ENCODE measurements at places on chromosomes 4 and X.
A peak's percentile ranks its signal among the peaks of the same experiment; 100 is the strongest.

DNA sequence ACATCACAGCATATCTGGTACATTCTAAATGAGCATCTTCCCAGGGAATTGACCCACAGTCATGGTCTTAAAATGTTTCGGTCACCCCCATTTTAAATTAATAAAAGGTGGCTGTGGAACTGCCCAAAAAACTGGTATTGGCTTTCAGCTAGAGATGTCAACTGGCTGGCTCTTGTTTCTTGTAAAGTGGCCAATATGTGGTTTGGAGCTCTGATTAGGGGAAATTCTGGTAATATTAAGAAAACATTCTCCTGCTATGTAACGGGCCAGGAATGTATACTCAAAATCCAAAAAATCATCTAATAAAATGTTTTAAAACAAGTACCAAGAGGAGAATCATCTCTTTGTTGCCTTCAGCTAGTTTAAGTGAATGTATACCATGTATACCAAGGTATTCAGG is 62.0 kb upstream of the VCX2 start:
- no peak for DNase-seq

- DNase-seq, result no peak
Observed at GRCh38 chrX:112266136-112266535, 183.6 kb upstream of the TRPC5 start.

- no peak for DNase-seq
Observed at GRCh38 chrX:154732421-154733065, 18.3 kb downstream of the GAB3 start.

GRCh38 chr4:177175473-177175872 is 134.2 kb upstream of the NEIL3 start:
- no peak for DNase-seq

DNA sequence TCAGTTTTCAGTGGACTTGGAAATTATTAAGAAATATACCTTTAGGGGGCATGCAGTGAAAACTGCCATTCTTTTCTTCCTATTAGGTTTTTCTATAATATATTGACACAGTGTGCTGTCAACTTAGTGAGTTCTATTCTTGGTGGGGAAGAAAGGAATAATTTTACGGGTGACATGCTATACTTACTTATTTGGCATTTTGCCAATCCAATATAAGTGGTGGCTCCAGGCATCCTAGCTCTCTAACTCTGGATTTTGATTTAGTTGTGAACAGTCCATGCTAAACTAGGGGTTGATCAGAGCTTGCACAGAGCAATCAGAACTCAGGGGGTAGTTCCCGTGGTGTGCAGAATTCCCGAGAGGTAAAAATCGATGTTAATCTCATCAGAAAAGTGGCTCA is 277.7 kb upstream of the FTHL17 start:
- no peak for DNase-seq

GRCh38 chr4:75194180-75194579 is 261.3 kb downstream of the PARM1 start:
- no peak for DNase-seq

- DNase-seq, result no peak
Observed at GRCh38 chr4:155496294-155496626, 119.5 kb upstream of the MAP9 start.

DNA sequence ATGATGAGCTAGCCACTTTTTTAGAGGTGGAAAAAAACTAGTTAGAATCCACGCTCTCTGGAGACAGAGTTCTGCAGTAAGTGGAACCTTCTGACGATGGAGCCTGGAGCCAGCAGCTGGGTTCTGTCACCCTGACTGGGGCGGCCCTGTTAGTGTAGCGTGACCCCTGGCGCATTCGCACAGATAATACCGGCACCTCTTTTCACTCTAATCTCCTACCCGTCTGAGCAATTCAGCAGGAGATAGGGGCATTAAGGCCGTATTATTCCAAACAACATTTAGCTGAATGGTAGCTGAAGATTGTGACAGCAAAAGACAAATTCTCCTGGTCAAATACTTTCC is 292.6 kb downstream of the FBXO8 start:
- no peak for DNase-seq

DNA sequence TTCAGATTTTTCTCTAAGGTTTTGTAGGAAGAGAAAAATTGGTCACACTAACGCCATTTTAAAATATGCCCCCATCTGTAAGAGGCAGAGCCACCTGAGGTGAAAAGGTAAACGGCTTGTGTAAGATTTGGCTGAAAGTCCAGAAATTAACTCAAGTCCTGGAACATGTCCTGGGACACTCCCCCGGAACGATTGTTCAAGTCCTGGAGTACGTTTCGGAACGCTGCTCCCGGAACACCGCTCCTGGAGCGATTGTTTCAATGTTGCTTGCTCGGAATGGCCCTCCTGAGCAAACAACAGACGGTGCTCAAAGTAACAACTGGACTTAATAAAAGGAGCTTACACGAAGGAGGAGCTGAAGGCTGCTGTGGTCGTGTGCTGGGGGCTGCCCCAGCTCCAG is 796.5 kb upstream of the SLIT2 start:
- DNase-seq, result no peak

- DNase-seq, result no peak
Observed at GRCh38 chr4:106240699-106241098, 75.3 kb downstream of the TBCK start.

DNA sequence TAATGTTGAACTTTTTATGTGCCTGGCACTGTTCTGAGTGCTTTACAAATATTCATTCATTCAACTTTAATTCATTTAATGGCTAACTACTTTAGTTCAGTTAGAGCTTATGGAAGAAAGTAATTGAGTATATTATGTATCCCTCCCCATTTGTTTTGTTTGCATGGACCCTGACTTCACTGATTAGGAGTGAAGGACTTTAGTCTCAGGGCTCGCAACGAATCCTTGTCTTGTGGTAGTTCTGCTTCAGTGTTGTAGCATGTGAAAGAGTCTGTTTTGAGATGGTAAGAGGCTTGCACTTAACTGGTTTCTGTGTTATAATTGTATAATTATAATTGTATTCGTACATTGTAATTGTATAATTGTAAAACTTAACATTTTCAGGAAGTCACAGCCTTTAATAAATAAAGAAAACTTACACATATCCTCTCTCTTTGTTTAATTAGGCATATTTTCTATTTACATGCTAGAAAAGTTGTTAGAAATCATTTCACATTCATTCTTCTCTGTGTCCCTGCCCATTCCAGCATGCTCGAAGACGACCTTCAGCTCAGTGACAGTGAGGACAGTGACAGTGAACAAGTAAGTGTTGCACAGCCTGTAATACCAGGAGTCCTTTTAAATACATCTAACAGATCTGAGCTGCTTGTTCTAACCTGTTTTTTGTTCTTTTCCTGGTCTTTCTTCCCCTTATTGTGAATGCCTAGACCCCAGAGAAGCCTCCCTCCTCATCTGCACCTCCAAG is 115.1 kb downstream of the KLHL8 start:
- no peak for DNase-seq

- DNase-seq, result no peak
Observed at GRCh38 chr4:172887959-172888358, 280.7 kb upstream of the GALNT7 start.

GRCh38 chr4:113636877-113637276 is 124.7 kb downstream of the CAMK2D start:
- no peak for DNase-seq

- DNase-seq, result no peak
Observed at GRCh38 chr4:176210101-176210500, 14.7 kb upstream of the SPATA4 start.

DNA sequence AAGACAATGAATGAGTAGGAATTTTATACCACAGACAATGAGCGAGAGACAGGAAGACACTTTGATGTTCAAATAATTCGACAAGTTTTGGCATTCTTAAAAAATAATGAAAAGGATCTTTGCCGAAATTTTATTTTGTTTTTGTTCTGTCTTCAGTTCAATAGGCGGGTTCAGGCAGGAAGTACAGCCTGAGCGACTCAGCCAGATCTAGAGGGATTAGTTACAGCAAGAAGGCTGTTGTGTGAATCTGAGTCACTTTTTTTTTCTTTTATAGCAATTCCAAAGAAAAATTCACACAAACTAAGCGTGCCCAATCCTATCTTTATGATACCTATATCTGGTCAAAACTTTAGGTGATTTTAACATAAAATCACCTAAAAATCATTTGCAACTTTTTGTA is 505.4 kb upstream of the FAM241A start:
- DNase-seq, result no peak

GRCh38 chr4:85571008-85571407 is 96.1 kb downstream of the ARHGAP24 start:
- no peak for DNase-seq

- DNase-seq, result no peak
Observed at GRCh38 chrX:125205918-125206665, 113.6 kb upstream of the TEX13C start.

- no peak for DNase-seq
Observed at GRCh38 chr4:141153751-141154510, 20.7 kb upstream of the RNF150 start.

DNA sequence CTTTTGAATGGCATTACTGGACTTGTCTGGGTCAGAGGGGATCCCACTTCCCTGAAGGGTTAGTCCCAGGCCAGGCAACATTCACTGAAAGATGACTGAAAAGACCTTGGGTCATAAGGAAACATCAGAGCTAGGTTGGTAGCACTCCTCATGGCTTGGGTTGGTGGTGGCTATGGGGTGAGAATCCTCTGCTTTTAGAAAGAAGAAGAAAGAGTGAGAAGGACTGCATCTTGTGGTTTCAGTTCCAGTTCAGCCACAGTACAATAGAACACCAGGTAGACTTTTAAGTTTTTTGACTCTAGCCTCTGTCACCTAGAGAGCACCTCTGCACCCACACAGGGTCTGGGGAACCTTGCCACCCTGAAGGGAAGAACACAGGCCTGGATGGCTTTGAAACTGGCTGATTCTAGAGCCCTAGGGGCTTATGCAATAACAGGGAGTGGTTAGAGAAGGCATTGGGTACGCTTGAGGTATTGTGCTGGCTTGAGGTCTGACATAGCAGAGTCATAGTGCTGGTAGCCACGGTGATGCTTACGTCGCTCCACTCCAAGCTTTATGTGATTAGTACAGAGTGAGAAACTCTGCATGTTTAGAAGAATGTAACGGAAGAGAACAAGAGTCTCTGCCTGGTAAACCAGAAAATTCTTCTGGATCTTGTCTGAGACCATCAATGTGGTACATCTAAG is 36.5 kb downstream of the PRR32 start:
- no peak for DNase-seq

DNA sequence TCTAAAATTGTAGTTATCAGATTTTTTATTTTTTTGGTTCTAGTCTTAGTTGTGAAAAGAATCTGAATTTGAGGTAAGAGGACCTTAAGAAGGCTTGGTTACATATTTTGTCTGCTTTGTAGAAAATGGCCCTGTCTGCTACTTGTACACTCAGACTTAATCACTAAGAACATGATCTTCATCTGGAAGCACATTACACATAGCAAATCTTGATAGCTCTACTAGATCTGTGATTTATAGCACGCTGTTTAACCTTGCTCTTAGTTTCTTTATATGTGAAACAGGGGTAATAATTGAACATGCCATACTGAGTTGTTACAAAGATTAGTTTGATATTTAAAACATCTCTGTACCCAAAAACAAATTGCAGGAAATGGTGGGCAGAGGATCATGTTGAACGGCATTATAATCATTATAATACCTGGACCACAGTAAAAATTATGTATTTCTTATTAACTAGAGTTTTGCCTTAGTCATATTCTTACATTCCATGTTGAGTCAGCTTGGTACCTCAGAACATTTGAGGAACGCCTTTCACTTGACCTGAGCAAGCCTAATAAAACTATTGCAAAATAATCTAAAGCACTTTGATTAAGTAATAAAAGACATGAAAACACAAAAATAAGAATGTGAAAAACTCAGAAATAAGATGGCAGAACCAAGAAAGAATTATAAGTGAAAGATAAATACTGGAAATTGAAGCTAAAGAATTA is 738.0 kb upstream of the AADAT start:
- DNase-seq, result no peak

DNA sequence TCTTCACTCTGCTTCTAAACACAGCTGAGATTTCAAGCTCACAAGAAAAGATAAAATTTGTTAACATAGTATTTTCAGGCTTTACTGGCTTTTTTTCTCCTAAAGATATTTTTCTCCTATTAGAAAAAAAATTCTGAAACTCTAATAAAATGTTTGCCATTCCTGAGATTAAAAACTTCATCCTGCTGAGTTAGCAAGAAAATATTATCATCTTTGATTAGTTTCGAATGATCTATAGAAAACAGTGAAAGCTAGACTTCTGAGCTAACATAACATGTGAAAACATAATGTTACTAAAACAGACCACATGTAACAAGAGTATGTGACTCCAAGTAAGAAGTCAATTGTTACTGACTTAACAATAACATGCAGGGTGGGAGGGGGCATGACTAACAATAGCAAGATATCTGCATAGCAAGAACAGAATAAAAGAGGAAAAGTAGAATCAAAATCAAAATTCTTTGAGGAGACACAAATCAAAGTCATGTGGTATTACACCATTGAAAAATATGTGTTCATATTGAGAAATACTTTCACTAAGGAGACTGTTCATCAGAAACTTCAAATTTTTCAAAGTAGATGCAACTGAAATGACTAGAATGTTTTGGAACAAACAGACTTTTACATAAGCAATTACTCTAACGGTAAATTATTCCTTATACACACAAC is 14.5 kb downstream of the TBCK start:
- no peak for DNase-seq

- peak; percentile 36 for DNase-seq
Observed at GRCh38 chrX:46573331-46573891, at the start of gene CHST7. CHST7 (plus strand) TSS chrX:46573765; CDS start chrX:46573932, 167 bp downstream.

GRCh38 chr4:145814246-145814645 is 124.4 kb downstream of the ZNF827 start:
- DNase-seq, result no peak

DNA sequence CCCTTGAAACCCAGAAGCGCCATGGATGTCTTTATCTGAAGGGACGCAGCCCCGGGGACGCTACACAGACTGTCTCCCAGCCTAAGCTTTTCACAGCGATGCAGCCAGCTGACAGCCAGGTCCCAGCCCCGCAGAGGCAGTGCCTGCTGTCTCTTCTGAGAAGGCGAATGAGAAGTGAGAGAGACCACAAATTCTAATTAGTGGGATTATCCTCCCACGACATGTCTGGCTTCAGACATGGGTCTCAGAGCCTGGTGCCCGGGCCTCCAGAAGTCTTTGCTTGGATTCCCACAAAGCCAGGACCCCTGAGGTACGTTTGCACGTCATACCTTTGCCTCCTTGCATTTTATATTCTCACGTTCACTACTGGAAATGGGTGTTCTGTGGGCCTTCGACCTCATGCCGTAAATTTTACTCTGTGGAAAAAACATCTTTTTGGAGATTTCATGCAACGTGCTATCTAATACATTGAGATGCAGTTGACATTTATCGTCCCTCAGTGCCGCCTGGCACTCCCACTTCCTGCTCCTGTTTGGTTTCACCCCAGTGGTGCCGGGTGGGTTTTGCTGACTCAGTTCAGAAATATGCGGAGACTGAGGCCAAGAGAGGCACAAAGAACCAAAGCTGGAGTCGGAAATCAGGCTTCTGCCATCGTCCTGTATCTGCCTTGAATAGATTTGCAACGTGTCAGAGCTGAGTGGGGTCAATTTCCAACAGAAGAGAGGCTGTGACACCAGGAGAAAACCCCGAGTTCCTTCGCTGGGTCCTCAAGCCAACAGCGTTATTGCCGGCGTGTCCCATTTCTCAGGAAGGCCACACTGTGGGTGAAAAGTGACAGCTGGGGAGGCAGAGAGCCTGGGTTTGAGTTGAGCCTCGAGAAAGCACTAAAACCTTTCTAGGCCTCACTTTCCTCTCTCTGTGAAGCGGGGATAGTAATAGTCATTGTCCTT is 114.4 kb downstream of the STK32B start:
- DNase-seq, result no peak

- DNase-seq, result no peak
Observed at GRCh38 chrX:39499996-39500395, 597.8 kb downstream of the BCOR start.

GRCh38 chr4:157421365-157421764 is 200.8 kb downstream of the GRIA2 start:
- DNase-seq, result no peak

- DNase-seq, result no peak
Observed at GRCh38 chr4:75289914-75290582, 224.2 kb downstream of the RCHY1 start.
